Epithelial cell of proximal tubule (primary cell): ENCODE measurements at places on chromosomes 5 and 9.
A peak's percentile ranks its signal among the peaks of the same experiment; 100 is the strongest.

DNA sequence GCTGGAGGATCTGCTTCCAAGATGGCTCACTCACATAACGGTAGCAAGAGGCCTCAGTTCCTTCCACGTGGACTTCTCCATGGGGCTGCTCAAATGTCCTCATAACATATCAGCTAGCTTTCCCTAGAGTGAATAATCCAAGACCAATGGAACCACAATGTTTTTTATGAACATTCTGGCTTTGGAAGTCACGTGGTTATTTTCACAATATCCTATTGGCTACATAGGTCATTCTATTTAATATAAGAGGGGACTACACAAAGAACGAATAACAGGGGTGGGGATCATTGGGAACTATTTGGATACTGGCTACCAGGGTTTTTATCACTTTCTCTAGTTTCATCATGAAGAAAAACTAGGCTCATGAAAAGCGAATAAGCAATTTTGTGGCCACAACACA is 81.4 kb downstream of the ZNF622 start:
- no peak for DNase-seq

DNA sequence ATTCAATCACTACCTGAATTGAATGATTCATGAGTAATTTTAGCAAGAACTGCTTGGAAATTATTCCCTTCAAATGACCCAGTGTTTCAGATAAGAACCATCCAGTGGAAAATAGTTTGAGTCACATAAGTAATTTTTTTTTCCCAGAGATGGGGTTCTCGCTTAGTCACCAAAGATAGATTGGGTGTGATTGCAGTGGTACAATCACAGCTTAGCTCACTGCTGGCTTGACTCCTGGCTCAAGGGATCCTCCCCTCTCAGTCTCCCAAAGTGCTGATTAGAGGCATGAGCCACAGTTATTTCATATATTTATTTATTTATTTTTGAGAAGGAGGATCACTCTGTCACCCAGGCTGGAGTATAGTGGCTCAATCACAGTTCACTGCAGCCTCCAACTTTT is 574.5 kb upstream of the ARRDC3 start:
- no peak for DNase-seq

DNA sequence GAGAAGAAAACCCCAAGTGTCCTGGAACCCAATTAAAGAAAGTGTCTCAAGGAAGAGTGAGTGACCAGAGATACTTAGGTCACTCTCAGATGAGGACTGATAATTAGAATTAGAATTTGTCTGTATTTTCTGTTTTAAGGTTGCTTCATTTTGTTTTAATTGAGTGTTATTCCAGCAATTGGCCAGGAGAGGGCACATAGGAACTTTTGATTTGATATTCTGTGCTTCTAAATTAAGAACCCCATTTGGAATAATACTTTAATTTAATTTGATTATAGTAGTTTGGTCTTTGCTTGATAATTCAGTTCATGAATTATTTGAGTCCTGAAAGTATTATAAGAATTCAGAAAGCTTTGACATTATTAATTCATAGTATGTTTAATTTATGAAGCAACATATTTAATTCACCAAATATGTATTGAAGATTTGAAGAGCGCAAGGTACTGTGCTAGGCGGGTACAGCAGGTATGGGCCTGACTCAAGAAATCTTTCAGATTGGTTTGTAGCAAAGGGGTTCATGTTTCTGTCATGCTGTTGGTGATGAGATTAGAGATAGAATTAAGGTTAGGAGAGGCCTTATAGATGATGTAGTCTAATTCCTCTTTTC is 4.9 kb downstream of the MRPL22 start:
- DNase-seq = no peak

GRCh38 chr5:174418809-174419539 is 305.4 kb upstream of the MSX2 start:
- no peak for DNase-seq

DNA sequence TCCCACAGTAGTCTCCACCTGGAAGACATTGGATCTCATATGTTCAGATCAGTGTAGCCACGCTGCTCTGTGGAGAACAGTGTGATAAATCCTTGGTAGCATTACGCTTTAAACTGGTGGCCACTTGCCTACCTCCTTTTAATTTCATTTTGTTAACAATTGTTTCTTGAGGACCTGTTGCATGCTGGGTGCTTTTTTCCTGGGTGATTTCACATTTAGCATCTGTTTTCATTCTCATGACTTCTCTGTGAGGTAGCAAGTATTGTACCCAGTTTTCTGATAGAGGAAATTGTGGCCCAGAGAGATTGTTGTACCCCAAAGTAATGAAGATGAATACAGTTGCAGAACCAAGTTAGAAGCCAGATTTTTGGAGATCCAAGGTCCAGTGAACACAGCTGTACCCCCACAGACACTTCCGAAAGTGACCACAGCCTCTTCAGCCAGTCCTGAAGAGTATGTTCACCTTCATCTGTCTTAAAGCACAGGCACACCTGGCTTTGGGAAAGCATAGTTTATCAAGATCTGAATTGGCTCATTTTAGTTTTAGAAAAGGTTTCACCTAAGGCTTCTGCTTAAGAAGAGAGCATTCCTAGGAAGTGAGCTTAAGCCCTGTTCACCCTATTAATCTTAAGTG is 75.2 kb downstream of the F2RL2 start:
- no peak for DNase-seq

DNA sequence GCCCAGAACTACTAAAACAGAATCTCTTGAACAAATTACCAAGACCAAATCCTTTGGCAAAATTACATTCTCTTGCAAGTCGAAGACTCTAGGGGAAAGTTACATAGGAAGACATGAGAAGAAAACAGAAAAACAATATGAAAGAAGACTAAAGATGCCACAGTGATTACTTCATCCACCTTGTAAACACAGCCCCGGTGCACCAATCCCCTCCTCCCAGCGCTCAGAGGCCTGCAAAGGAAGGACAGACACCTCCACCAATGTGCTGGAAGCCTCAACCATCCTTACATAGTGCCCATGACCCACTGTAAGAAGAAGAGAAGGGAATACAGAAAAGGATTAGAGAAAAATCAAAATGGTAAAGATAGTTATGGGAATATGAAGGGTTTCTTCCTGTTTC is 218.5 kb downstream of the SPOCK1 start:
- DNase-seq = no peak

GRCh38 chr9:110031511-110032173 is 176.3 kb downstream of the C9orf152 start:
- peak; percentile 70 for DNase-seq

GRCh38 chr5:154342963-154343362 is 102.8 kb upstream of the SAP30L start:
- no peak for DNase-seq

DNA sequence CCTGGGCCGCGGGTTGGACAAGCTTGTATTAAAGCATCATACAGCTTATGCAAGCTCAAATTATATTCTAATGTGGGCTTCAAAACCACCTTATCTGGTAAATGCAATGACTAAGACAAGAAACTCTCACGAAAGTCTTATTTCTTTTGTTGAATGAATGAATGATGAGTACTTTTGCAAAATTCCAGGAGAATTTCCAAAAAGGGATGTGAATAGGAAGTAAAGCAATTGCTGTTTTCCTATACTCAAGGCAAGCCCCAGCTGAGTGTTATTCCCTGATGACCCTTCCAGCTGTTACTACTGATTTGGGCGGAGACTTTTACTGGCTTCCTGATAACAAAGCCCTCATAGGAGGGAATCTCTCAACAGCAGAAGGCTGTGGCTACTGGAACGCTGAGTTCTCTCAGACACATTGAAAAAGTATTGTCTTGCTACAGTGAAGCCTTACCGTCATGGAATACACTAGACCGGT is 162.8 kb downstream of the SREK1 start:
- DNase-seq = no peak
